MG63 (cell line): ENCODE measurements at places on chromosomes 2 and 18. TPM values are rescaled to one million over a fixed set of nuclear protein-coding genes. Genes with fewer than 3 reads are reported as not detected.

GDF7 gene
- total RNA-seq: not detected in 2 replicates

KLHL30 gene
- not detected in 2 replicates for total RNA-seq

COPS8 gene
- 99.7 and 111 TPM in 2 replicates for total RNA-seq

KLHL41 gene
- total RNA-seq: 1.3 TPM in 1 of 2 replicates, not detected in the other

ITGB1BP1 gene
- 95.1 and 158 TPM in 2 replicates for total RNA-seq

HAAO gene
- not detected in 2 replicates for total RNA-seq

RNF152 gene
- 0.99 and 1.1 TPM in 2 replicates for total RNA-seq

TMEM200C gene
- 0.13 TPM in 1 of 2 replicates, not detected in the other for total RNA-seq

REG3A gene
- not detected in 2 replicates for total RNA-seq

GRCh38 chr2:109689973-109690372 is 75.8 kb downstream of the SOWAHC start:
- DNase-seq: no peak

DNA sequence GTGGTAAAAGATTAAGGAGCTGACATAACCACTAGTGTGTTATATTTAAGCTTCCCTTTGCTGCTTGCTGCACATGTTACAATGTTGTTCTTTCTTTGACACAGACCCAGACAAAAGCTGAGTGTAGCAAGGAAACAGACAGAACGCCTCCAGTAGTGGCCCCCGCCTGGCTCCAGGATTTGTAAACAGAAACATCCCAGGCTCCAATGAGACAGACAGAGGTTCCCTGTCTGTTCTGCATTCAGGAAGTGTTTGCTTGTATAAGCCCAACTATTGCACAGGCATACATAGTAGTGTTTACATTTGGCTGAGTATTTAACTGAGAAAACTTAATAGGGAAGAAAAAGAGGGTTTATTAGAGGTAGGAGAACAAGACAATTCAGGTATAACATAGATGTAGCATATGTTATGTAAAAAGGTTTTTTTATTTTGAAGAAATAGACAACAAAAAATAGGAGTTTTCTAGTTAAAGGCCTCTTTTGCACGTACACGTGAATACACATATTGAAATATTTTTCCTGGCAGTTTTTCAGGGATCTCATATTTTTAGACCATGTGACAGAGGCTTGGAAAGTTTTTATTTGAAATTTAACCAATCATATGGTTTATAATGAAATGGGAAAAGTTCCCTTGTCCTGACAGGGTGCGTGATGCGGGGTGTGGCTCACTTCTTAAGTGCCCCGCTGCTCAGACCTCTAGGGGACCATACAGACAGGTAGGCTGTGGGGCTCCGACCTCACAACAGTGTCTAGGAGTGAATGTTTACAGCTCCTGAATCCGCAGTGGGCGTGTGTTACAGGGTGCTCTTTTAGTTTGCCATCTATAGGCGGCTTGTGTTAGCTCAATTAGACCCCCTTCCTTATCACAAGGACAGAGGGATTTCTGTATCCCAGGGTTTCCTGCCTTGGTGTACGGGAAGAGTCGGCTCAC is 118.4 kb downstream of the BMPR2 start:
- DNase-seq: peak; percentile 54

GRCh38 chr2:73172963-73173362 is 29.4 kb upstream of the NOTO start:
- no peak for DNase-seq

- no peak for DNase-seq
Measured at GRCh38 chr2:174824068-174824467, 59.8 kb upstream of the CHRNA1 start.

GRCh38 chr18:2878656-2879330 is 32.0 kb downstream of the EMILIN2 start:
- DNase-seq: no peak

- no peak for DNase-seq
Measured at GRCh38 chr2:7694076-7694985, 777.1 kb downstream of the RNF144A start.

DNA sequence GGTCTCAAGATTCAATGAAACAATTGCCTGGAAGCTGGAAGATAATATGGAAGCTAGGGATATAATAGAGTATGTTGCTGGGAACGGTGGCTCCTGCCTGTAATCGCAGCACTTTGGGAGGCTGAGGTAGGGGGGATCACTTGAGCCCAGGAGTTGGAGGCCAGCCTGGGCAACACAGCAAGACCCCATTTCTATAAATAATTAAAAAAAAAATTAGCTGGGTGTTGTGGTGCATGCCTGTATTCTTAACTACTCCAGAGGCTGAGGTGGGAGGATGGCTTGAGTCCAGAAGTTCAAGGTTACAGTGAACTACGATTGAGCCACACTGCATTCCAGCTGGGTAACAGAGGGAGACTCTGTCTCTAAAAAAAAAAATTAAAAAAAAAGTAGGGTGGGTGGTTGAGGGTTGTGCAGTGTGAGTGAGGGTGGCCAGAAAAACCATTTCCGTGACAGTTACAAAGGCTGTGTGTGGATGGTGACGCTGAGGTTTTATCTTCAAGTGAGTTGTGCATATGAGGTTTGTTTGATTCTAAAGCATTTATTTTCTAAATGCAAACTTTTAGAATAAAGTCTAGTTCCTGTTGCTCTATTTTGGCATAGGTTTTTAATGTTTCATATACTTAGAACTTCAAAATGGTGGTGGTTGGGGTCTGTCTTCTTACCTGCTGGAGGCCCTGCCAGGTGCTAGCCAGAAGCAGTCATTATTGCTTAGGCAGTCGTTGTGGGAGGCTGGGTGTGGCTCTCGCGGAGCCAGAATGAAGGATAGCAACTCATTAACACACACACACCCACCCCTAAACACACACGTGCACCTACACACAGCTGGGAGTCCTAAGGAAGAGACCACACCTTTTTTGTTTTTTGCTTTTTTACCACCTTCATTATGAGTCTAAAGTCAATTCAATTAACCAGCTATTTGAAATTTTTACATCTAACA is 4.7 kb upstream of the IL1R2 start:
- DNase-seq: no peak

DNA sequence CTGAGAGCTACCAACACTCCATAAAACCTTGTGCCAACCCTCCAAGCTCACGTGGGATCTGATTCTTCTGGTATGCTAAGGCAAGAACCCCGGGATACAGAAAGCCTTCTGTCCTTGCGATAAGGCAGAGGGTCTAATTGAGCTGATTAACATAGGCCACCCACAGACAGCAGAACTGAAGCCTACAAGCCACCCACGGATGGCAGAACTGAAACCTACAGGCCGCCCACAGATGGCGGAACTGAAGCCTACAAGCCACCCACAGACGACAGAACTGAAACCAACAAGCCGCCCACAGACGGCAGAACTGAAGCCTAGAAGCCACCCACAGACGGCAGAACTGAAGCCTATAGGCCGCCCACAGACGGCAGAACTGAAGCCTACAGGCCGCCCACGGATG is 216.3 kb downstream of the SNTG2 start:
- no peak for DNase-seq

- no peak for DNase-seq
Measured at GRCh38 chr2:69053416-69053965, 40.5 kb downstream of the ANTXR1 start.

GRCh38 chr2:32678825-32679224 is 51.0 kb downstream of the TTC27 start:
- DNase-seq: no peak

DNA sequence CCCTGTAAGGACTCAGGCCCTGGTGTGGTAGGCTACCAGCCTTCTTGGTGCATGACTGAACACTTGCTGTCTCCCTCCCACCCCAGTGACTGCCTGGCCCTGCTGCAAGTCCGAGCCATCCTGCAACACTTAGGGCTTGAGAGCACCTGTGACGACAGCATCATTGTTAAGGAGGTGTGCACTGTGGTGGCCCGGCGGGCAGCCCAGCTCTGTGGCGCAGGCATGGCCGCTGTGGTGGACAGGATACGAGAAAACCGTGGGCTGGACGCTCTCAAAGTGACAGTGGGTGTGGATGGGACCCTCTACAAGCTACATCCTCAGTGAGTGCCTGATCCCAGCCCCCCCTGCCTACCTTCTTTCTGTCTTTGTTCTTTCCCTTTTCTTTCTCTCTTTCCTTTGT is 55.2 kb downstream of the HK2 start:
- no peak for DNase-seq

DNA sequence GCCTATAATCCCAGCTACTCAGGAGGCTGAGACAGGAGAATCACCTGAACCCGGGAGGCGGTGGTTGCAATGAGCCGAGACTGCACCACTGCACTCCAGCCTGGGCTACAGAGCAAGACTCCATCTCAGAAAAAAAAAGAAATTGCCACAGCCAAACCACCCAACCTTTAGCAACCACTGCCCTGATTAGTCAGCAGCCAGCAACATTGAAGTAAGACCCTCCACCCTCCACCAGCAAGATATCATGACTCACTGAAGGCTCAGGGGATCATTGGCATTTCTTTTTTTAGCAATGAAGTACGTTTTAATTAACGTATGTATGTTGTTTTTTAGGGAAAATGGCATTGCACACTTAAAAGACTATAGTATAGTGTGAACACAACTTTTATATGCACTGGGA is 349.1 kb upstream of the ACVR2A start:
- no peak for DNase-seq

DNA sequence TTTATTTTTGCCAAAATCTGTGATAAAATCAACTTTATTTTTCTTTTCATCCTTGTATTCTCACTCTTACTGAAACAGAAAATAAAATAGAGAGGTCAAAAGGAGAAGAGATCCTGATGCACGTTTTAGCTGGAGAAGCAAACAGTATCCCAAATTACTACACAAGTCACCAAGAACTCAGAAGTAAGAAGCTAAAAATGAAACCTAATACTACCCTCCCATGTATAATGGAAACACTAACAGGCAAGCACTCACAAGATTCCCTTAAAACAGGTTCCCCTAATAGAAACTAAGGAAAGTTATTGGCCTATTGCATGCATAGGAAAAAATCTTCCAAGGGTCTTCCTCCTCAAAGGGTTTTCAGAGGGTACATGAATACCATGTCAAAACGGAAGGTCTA is 927.0 kb downstream of the ERBB4 start:
- no peak for DNase-seq

GRCh38 chr2:30938196-30938595 is 130.9 kb upstream of the CAPN13 start:
- DNase-seq: no peak

GRCh38 chr2:131023758-131024157 is 69.5 kb downstream of the FAM168B start:
- DNase-seq: no peak

DNA sequence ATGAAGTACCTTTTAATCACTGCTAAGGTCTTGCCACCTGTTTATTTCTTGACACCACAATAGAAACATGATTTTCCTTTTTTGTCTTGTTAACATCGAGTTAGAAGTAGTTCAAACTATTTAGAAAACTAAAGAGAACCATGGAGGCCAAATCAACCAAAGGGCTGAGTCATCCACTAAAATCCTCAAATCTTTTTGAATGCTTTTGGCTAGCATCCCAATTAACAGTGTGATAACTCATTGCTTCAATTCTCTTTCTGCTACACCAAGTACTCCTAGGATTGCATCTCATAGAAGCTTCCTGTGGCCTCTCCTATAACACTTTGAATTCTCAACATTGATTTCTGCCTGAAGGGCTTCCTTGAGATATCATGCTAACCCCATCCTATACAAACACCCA is 159.9 kb upstream of the MMADHC start:
- no peak for DNase-seq

- no peak for DNase-seq
Measured at GRCh38 chr2:120258196-120258595, 5.5 kb downstream of the RALB start.

DNA sequence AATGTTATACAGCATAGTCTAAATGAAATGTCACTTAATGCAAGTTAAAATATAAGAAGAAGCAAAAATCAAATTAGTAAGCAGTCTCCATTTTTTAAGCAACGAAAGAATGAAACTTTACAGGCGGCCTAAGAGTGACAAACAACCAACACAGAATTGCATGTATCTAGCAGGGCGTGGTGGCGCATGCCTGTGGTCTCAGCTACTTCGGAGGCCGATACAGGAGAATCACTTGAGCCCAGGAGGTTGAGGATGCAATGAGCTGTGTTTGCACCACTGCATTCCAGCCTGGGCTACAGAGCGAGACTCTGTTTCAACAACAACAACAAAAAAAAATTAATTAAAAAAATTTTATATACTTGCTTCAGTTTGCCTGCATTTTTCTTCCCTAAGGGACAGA is 16.6 kb downstream of the RBMS1 start:
- DNase-seq: no peak

DNA sequence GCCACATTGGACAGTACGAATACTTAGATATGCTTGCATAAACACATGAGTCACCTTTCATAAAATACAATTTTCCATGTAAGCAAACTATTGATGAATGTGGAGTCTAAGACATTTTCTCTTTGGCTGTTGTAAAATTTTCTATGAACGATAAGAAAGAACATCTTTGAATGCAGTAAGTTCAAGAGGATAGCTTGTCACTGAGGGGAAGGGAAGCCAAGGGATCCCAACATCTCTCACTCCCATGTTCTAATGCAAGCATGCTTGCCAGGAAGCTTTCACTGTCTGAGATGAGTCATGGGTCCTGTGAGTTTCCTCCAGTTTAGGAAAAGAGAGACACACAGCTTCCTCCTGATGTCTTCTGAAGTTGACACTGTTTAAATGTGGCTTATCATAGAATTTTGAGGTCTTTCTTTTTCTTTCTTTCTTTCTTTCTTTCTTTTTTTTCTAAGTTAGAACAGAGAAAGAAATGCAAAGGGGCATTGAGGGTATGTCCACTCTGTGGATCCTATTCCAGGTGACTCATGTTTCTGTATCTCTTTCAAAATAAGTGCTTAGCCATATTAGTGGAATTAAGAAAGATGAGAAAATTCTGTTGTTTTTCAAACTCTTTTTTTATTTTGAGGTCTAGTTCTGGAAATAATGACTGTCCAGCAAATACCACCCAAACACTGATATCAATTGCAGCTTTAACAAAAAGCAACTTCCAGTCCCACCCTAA is 146.6 kb downstream of the RDH14 start:
- DNase-seq: peak; percentile 77

DNA sequence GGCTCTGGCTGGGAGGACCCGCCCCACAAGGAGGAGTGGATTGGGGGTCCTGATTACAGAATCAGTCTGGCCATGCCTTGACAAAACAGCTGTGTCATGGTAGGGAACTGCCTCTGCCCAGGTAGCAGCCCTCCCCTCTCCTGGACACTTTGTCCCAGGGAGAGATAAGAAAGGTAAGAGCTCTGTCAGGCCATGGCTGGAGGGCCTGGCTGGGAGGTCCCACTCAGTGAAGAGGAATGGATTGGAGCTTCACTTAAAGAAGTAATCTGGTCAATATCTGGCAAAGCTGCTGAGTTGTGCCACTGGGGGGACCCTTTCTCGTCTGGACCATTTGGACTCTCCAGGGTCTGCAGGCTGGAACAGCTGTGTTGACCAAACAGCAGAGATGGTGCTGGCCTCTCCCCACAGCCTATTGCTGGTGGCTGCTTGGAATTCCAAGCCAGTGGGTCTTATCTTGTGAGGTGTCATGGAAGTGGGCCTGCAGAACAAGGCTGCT is 75.4 kb downstream of the EPC2 start:
- DNase-seq: no peak
